Endothelial cell of umbilical vein (primary cell): ENCODE measurements at places on chromosomes 11 and 22. TPM values are rescaled to one million over a fixed set of nuclear protein-coding genes. Genes with fewer than 3 reads are reported as not detected.

Gene ARHGAP8
- not detected in 2 replicates for polyA plus RNA-seq

Gene ARVCF
- 81.3 and 83.6 TPM in 2 replicates for polyA plus RNA-seq

Gene PKDREJ
- not detected in 2 replicates for polyA plus RNA-seq

Gene CALCB
- polyA plus RNA-seq, result not detected in 2 replicates

Gene TRIM49
- not detected in 2 replicates for polyA plus RNA-seq

Gene NAGA
- 62.7 and 63.4 TPM in 2 replicates for polyA plus RNA-seq

Gene WBP2NL
- 0.08 and 0.13 TPM in 2 replicates for polyA plus RNA-seq

Gene BIK
- 0.57 and 0.95 TPM in 2 replicates for polyA plus RNA-seq

Gene OR52N2
- polyA plus RNA-seq, result not detected in 2 replicates

Gene TUB
- 2.3 and 2.5 TPM in 2 replicates for polyA plus RNA-seq

Gene ASPHD2
- polyA plus RNA-seq, result 4.8 and 5.3 TPM in 2 replicates

Gene CHADL
- polyA plus RNA-seq, result 1.1 and 2.1 TPM in 2 replicates

Gene MYO7A
- 1.1 and 1.3 TPM in 2 replicates for polyA plus RNA-seq

Gene SLC22A12
- not detected in 2 replicates for polyA plus RNA-seq

DNA sequence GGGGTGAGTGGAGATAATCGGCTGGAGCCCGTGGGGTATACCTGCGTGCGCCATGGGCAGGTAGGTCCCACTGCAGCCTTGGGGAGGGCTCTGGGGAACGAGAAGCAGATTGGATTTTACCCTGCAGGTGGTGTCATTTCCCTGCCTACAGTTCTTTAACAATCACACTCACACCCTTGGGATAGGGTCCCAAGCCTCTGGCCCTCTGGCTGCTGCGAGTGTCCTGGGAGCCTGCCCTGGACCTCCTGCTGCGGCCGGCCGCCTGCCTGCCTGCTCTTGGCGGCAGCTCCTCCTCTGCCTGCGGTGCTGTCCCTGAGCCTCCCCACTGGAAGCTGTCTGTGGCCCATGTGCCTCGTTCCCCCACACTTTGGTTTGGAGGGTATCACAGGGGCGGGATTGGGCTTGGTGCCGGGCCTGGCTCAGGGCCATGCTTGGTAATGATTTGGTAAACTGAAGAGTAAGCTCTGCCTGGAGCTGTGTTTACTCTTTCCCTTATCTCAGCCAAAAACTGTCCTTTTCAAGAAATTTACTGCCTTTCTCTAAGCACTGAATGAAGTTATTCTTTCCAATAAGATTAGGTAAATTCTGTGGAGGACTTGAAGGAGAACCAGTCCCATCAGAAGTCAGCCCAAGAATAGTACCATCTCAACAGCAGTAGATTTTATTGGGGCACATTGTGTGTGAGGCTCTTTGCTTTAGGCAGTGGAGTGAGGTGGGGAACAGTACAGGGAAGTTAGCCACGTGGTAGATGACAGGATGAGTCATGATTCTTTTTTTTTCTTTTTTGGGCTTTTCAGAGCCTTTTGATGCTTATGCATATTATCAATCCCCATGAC, 53.7 kb downstream of the TBC1D22A start:
- no peak for DNase-seq

DNA sequence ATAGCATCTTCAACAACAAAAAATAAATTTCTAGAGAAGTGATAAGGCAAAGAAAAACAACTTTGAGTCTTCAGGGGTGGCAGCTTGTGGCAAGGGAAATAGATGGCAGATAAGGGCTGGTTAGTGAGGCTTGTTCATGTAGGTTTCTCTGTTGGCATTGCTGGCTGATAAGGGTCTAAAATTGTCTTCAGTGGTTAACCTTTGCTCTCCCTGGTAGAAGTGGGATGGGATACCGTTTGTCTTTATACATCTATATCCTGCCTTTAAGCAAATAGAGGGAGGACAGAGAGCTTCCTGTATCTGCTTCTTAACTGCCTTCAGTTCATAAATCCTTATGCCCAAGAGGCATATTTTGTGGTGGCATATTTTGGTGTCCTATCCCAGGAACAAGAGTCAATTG, 57.1 kb downstream of the TRAF6 start:
- DNase-seq, result no peak

DNA sequence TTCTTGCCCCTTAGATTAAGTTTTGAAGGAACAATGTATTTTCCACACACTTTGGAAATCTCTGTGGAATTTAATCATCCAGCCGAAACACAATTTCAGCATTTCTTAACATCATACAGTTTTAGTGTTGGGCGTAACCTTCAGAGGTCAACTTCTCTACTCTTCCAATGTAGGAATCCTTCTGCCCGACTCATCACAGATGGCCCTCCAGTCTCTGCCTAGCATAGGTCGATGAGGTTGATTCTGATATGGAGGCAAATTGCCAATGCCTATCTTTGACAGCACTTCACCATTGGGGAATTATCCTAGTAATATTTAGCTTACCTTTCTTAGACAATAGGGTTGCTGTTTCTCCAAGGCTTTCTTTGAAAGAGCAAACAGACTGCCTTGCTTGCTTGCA, 175.7 kb upstream of the TTC12 start:
- no peak for DNase-seq

GRCh38 chr22:21443735-21444421, 23.3 kb upstream of the TMEM191C start:
- no peak for DNase-seq

GRCh38 chr11:14306481-14306880, 52.5 kb downstream of the RRAS2 start:
- no peak for DNase-seq

DNA sequence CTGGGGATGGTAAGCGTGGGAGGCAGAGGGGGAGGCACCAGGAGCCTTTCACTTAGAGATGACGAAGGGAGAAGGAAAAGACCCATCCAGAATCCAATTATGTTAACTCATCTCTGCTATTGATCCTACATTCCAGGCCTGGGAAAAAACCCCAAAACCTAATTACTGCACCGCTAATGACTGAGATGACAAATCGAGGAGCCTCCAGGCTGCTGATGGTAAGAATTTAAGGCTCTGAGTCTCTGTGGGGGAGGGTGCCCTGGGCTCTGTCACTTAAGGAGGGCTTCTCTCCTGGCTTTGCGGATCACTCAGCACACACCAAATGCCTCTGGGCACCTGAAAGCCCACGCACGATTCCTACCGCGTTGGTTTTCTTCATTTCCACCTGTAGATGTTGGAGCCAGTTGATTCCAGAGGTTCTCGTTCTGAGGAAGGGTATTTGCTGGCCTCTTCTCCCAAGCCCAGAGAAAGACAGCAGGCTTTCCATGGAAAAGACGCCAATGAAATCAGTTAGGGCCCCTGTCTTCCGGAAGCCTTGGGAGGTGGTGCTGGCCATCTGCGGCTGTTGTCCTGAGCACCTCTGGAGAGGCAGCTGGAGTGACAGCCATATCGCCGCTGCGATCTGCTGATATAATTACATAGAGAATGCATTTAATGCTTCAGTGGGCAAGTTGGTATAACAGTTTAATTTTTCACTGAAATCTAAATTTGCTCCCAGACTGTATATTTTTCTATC, 751.2 kb downstream of the BRD1 start:
- no peak for DNase-seq

DNA sequence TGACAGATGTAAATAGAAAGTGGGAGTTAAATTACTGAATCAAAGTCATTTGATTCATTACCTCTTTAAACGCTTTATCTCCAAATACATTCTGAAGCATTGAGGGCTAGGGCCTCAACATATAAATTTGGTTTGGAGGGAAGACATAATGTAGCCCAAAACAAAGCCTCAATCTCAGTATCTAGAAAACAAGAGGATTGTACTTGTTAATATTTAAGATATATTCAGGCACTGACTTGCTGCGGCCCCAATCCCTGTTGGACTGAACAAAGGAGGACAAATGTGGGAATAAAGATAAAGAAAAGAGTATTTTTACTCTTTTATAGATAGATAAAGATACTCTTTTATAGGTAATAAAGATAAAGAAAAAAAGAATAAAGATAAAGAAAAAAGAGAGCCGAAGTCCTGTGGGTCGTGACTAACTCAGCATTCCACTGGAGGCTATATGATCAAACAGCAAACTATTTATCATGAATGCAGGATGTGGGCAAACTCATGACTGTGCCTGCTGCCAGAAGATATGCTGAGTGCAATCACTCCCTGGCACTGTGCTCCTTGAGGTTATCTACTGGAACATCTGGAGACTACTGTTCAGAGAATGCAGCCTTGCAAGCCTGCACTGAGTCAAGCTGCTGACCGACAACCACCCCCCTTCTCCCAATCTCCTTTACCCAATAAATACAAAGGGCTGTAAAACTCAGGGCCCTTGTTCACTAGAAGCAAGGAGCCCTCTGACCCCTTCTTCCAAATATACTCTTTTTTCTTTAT, 6.9 kb downstream of the OR10V1 start:
- peak; percentile 95 for DNase-seq

DNA sequence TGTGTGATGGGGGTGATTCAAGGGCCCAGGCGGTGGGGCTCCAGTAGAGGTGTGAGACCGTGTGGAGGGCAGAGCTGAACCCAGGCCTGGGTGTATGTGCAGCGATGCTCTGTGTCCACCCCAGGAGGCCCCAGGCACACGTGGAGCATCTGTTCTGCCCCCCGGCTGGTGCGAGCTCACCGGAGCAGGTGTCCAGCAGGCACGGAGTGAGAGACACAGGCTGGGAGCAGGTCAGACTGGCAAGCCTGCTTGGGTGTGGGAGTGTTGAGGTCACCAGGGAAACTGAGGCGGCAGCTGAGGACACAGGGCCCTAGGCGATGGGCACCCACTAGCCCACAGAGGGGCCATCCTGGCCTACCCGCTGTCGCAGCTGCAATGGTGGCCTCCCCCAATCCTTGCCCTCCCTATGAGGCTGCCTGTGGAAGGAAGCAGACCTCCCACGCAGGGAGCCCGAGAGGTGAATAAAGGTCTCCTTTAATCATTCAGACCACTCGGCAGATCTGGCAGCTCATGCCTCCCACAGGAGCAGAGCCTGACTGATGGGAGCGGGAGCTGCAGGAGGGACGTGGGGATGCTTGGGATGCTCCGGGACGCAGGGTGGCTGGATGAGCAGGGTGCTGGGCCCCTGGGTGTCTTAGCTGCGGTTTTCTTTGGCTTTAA, 1165.1 kb downstream of the BRD1 start:
- no peak for DNase-seq

DNA sequence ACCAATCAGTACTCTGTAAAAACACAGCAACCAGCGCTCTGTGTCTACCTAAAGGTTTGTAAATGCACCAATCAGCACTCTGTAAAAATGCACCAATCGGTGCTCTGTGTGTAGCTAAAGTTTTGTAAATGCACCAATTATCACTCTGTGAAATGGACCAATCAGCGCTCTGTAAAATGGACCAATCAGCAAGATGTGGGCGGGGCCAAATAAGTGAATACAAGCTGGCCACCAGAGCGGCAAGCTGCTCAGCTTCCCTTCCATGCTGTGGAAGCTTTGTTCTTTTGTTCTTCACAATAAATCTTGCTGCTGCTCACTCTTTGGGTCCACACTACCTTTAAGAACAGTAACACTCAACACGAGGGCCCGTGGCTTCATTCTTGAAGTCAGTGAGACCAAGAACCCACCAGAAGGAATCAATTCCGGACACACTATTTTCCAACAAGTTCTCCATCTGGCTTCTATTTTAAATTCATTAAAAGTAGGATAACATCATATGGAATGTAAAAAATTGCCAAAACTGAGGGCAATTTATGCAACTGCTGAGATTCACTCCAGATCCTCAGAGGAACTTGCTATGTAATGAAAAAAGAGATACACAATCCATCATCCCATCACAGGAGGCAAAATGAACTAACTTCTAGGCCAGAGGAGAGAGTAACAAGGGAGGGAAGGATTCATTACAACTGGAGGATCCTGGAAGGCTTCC, 3.1 kb upstream of the PANX1 start:
- DNase-seq, result no peak

- no peak for DNase-seq
Observed at GRCh38 chr11:74925281-74925680, 23.6 kb downstream of the XRRA1 start.

GRCh38 chr22:38655519-38656255, 505 bp downstream of the FAM227A start:
- no peak for DNase-seq

- DNase-seq, result no peak
Observed at GRCh38 chr11:18229501-18229900, 7.1 kb downstream of the SAA4 start.

DNA sequence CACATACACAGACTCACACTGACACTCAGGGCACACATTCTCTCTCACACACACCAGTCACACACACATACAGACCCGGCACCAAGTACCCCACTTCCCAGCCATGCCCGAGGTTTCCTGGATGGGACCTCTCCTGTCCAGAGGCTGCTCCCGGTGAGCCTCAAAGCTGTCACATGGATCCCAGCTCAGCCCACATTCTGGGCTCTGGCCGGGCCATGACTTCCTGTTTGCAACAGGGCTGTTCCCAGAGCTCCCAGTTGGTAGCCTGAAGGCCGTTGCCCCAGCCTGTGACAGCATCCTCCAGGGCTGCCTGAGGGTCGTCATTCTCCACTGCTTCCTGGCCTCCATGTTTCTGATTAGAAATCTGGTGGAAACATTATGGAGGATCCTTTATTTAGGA, 14.6 kb upstream of the CYP2D6 start:
- DNase-seq, result no peak

GRCh38 chr11:41999066-41999465, 539.6 kb upstream of the LRRC4C start:
- DNase-seq, result no peak

DNA sequence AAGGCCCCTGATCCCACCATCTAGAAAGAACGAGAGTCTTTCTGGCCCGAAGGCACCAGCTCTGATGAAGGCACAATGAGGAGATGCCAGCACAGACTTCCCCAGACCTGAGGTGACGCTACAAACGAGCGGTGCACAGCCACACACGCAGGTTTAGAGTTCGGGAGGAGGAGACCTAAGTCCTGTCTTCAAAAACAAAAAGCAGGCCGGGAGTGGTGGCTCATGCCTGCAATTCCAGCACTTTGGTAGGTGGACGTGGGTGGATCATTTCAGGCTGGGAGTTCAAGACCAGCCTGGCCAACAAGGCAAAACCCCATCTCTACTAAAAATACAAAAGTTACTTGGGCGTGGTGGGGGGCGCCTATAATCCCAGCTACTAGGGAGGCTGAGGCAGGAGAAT, 9.5 kb downstream of the LTO1 start:
- no peak for DNase-seq

DNA sequence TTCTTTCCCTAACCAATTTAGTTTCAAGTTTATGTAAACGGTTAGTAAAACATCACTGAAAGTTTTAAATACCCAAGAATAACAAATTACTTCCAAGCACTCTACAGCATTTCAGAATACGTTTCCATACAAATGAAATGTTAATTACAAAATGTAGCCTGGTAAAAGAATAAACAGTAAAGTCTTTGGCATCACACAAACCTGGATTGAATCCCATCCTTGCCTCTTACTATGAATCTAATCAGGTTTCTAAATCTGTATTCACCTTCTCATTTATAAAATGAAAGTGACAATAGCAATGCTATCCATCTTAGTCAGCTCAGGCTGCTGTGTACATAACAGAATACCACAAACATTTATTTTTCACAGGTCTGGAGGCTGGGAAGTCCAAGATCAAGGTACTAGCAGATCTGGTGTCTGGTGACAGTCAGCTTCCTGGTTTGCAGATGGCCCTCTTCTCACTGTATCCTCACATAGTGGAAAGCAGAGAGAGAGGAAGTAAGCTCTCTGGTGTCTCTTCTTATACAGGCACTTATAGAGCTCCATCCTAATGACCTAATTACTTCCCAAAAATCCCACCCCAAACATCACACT, 19.2 kb downstream of the FAM168A start:
- no peak for DNase-seq
